Kidney capillary endothelial cell (primary cell): ENCODE measurements at places on chromosomes 4 and X.

GRCh38 chrX:150731795-150732194, 38.6 kb downstream of the MTMR1 start:
- DNase-seq = peak; percentile 2

DNA sequence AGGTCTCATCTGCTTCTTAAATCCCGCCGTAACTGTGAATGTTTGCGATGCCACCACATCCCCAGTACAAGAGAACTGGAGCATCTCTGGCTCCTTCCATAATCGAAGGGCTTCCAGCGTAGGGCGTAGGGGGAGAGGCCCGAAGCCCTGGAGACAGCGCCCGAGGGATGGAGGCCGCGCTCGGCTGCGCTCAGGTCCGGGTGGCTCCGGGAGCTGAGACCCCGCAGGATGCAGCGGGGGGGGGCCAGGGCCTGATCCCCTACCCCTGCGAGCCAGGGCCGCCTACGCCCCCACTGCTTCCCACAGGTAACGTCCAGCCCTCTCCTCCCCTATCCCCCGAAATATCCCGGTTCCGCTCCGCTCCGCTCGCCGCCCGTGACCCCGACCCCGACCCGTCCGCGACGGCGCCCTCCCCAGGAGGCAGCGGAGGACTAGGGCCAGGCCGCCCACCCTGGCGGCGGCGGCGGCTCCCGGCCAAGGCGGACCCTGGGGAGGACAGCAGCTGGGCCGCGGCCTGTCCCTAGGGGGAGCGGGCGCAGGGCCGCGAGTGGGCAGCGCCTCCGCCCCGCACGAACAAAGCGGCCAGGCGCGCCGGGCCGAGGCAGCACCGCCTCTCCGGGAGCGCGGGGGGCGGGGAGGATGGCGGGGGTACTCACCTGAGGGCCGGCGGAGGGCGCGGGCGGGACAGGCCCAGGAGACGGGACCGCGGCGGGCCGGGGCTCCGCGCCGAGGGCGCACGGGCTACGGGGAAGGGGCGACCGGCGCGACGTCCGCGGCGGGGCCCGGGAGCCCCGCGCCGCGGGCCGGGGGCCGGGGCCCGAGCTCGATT, 723 bp downstream of the WDFY3 start:
- peak; percentile 24 for DNase-seq

DNA sequence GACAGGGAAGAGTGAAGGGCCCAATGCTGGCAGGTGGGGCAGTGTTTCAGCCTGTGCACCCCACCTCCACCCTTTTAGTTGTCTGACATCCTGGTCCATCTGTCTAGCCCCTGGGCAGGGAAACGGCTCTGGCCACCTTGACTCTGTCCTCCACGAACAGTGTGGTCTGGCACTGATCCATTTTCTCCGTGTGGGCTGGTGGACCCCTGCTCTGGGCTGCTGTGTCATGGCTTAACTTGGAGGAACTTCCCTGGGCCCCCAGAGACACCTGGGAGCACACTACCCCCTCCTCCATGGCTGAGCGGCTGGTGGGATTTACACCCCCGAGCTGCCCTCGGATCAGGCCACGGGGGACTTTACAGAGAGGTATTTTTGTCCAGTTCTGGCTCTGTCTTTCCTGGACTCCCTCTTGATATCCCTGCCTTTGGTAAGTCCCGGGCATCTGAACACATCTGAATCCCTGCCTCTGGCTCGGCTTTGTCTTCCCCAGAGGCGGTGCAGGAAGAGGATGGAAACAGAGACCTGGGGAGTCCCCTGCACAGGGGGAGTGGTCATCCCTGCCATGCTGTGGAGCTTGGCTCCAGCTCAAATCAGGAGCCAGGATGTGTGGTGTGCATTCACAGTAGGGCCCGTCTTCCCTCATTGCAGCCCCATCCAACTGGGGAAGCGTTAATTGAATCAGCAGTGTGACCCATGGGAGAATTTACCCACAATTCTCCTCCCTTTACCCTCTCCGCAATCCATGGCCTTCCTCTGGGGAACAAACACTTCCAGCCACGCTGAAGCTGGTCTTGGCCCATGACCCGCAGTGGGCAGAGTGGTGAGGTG, 6.3 kb upstream of the NKX1-1 start:
- DNase-seq = no peak

- no peak for DNase-seq
Measured at GRCh38 chrX:1902901-1903235, 288.0 kb downstream of the ASMT start.

- no peak for DNase-seq
Measured at GRCh38 chr4:20037745-20038144, 214.0 kb upstream of the SLIT2 start.

DNA sequence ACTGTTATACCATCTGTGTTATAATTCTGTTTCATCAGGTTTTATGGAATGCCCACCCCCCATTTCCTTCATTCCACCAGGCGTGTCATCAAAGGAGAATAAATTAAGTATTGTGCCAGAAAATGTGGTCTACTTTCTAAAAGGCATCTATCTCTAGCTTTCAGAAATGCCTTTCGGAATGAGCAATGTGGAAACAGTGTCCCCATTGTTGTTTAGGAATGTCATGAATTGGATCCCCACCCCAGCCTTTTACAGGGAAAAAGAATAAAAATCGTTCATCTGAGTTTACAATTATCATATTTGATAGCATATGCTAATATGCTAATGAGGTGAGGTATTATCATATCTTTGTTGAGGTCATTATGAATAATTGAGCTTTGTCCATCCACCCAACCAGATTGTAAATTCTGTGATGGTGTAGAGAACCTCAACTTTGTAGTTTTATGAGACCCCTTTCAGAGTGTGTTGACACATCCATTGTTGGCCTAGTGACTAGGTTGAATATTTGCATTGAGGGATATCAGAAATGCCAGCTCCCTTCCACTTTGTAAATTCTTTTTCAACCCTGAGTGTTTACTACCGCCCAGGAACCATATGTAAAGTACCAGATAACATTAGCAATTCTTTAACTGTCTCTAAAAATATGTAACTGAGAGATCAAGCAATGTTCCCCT, 56.2 kb upstream of the CCDC160 start:
- DNase-seq = no peak

DNA sequence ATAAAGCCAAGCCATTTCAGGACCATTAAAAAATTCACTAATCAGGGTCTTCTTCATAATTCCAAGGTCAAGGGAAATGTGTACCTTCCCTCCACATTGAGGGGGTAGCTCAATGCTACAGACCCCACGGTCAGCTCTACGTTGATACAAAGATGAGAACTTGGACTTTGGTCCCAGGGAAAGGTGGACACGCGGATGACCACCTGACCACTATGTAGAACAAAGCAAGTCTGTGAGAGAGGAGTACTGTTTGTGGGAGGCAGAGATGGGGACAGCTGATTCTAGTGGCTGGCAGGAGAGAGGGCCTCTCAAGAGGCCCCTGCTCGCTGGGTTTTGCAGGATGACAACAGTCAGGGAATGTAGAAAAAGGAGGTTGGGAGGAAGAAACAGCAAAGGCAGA, 58.0 kb downstream of the SLC2A9 start:
- DNase-seq = no peak
